ENCODE measurements at places on chromosomes 5 and 9. TPM values are rescaled to one million over a fixed set of nuclear protein-coding genes. Genes with fewer than 3 reads are reported as not detected.

Gene IFNA13
- not detected for total RNA-seq

Gene LHX3
- not detected for total RNA-seq

Gene GADD45G
- total RNA-seq: 8.8 TPM

Gene GLDC
- total RNA-seq: 26.3 TPM

Gene PIGO
- total RNA-seq: 9.9 TPM

Gene CTXN3
- 8.5 TPM for total RNA-seq

Gene ARSI
- 0.46 TPM for total RNA-seq

Measured in diencephalon (tissue), 1 donor.